ENCODE measurements at places on chromosomes 12 and 14. TPM values are rescaled to one million over a fixed set of nuclear protein-coding genes. Genes with fewer than 3 reads are reported as not detected.

GRCh38 chr12:6493497-6494257, at the start of gene NCAPD2:
TSS of gene NCAPD2 (plus strand) at chr12:6494102. CDS start at chr12:6495099, 997 bp downstream.
- peaks cover 38% of the 10 kb centered on the region for H3K36me3 ChIP-seq
- H3K27me3 ChIP-seq, result no peaks in the 10 kb centered on the region
- H3K4me1 ChIP-seq, result peaks cover 24% of the 10 kb centered on the region
- DNase-seq, result peak; percentile 93
- peak within 1 kb of the TSS; percentile 87 for H3K4me3 ChIP-seq

DNA sequence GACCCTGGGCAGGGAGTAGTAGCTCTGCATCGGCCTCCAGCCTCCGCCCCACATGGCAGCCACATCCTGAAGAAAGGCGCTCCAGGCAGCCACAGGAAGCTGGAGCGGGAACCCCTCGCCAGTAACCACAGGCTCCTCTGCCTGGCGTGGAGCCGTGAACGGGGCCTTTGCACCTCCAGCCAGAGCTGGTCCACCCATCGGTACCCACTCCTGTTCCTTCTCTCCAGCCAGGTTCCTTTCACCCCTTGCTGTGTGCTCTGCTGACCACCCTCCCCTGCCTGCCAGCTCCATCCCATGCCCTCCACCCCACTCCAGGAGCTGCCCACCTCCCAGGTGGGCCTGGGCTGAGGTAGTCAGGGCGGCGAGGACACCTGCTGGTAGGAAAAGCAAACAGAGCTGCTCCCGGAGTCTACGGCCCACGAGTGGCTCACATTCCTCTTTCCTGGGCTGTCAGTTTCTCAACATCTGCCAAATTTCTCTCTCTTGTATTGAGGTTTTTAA, 2.7 kb downstream of the TGFB3 start:
- no peak for DNase-seq
- H3K36me3 ChIP-seq, result no peaks in the 10 kb centered on the region
- peaks cover 27% of the 10 kb centered on the region for H3K4me1 ChIP-seq

DNA sequence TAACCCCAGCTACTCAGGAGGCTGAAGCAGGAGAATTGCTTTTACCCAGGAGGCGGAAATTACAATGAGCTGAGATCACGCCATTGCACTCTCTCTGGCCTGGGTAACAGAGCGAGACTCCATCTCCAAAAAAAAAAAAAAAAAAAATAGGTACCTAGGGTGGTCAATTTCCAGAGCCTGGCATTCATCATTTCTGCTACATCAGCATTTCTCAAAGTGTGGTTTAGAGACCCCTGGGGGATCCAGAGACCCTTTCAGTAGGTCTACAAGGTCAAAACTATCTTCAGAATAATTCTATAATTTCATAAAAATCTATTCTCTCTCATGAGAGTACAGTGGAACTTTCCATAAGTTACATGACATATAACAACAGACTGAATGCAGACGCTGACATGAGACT, 19.9 kb downstream of the CERS5 start:
- H3K27ac ChIP-seq, result no peak overlapping the region
- no peaks in the 10 kb centered on the region for H3K27me3 ChIP-seq
- no peak for DNase-seq
- no peak overlapping the region for H3K4me3 ChIP-seq

The ENDOU gene
- total RNA-seq, result 0.39 TPM

The SIX6 gene
- total RNA-seq, result not detected

- H3K27ac ChIP-seq, result no peak overlapping the region
- peaks cover 14% of the 10 kb centered on the region for H3K4me1 ChIP-seq
- peaks cover 23% of the 10 kb centered on the region for H3K27me3 ChIP-seq
- H3K4me3 ChIP-seq, result no peak overlapping the region
- H3K36me3 ChIP-seq, result no peaks in the 10 kb centered on the region
- no peak for DNase-seq
Measured at GRCh38 chr12:49970658-49971057, 2.1 kb upstream of the AQP6 start.

DNA sequence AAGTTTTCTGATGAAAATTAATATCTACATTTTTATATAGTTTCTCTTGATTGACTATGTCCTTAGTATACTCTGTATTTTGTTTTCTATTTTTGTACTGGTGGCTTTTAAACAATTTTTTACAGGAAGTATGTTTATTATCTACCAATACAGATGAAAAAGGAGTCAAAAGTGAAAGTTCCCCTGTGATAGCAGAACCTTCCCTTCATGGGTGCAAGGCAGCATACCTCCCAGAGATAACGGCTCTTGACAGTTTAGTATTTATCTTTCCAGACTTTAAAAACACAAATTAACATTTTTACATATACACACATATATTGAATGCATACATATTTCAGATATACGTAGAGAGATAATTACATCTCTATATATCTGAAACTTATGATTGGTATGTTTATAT, 17.1 kb upstream of the FAM234B start:
- H3K4me3 ChIP-seq, result no peak overlapping the region
- H3K27ac ChIP-seq, result no peak overlapping the region
- H3K4me1 ChIP-seq, result no peaks in the 10 kb centered on the region

GRCh38 chr12:121295116-121295745, 1.3 kb downstream of the CAMKK2 start:
- peak overlapping the region; percentile 95 for H3K4me3 ChIP-seq
- H3K4me1 ChIP-seq, result peaks cover 6% of the 10 kb centered on the region
- H3K27me3 ChIP-seq, result no peaks in the 10 kb centered on the region
- no peak for DNase-seq
- no peaks in the 10 kb centered on the region for H3K36me3 ChIP-seq
- H3K27ac ChIP-seq, result no peak overlapping the region

DNA sequence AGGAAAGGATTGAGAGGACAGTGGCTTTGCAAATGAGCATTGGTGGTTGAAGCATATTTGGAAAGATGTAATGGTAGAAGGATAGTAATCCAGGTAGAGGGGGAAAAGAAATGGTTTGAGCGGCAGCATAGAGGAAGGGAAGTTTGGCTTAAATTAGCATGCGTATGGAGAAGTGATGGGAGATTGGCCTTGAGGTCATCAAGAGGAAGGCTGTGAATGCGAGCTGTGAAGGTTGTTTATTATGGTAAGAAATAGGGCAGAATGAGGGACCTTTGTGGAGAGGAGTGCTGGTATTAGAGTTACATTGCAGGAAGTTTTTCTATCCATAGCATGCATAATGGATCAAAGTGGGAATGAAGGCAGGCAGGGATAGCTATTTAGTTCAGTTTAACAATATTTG, 162.1 kb downstream of the TMTC2 start:
- no peaks in the 10 kb centered on the region for H3K27me3 ChIP-seq
- no peak overlapping the region for H3K27ac ChIP-seq
- no peaks in the 10 kb centered on the region for H3K36me3 ChIP-seq

The GALNT16 gene
- total RNA-seq, result 16.3 TPM

GRCh38 chr14:36516719-36517241, 3.3 kb downstream of the NKX2-1 start:
- no peaks in the 10 kb centered on the region for H3K36me3 ChIP-seq
- DNase-seq, result no peak
- no peaks in the 10 kb centered on the region for H3K4me1 ChIP-seq
- H3K27me3 ChIP-seq, result 0 out of 2 replicates have a peak, but pooled peaks cover 2% of the 10 kb centered on the region
- no peak overlapping the region for H3K27ac ChIP-seq
- H3K4me3 ChIP-seq, result no peak overlapping the region

- no peaks in the 10 kb centered on the region for H3K36me3 ChIP-seq
- H3K27ac ChIP-seq, result peak overlapping the region; percentile 96
- DNase-seq, result peak; percentile 59
Measured at GRCh38 chr12:124636138-124636978, 68.9 kb upstream of the NCOR2 start.

The KCNK10 gene
- total RNA-seq, result not detected

DNA sequence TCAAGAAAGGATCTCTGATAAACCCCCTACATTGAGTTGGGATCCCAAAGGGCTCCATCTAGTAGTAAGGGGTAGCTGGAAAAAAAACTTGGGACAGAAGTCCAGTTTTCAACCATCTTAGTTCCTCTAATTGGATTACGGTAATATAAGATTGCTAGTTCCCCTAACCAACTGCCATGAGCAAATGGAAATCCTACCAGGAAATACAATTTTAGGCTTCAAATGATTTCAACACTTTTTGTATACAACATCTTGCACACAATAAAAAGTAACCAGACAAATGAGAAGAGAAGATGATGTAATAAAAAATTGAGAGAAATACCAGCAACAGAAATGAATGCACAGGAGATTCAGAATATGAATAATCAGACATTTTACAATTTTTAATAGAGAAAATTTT, 73.0 kb downstream of the TSHR start:
- H3K36me3 ChIP-seq, result no peaks in the 10 kb centered on the region
- no peak overlapping the region for H3K27ac ChIP-seq
- no peaks in the 10 kb centered on the region for H3K27me3 ChIP-seq
- H3K4me3 ChIP-seq, result no peak overlapping the region

GRCh38 chr12:124655048-124655697, 87.8 kb upstream of the NCOR2 start:
- H3K4me1 ChIP-seq, result no peaks in the 10 kb centered on the region
- H3K4me3 ChIP-seq, result no peak overlapping the region
- no peak overlapping the region for H3K27ac ChIP-seq
- no peak for DNase-seq
- no peaks in the 10 kb centered on the region for H3K27me3 ChIP-seq

- no peaks in the 10 kb centered on the region for H3K36me3 ChIP-seq
- no peak within 1 kb of the TSS for H3K27ac ChIP-seq
- no peak within 1 kb of the TSS for H3K4me3 ChIP-seq
- no peaks in the 10 kb centered on the region for H3K4me1 ChIP-seq
- peak; percentile 14 for DNase-seq
- H3K27me3 ChIP-seq, result no peaks in the 10 kb centered on the region
Measured at GRCh38 chr12:46825591-46826414, at the start of gene SLC38A4. TSS of gene SLC38A4 (minus strand) at chr12:46825997. CDS start at chr12:46793071, 32,926 bp downstream.

DNA sequence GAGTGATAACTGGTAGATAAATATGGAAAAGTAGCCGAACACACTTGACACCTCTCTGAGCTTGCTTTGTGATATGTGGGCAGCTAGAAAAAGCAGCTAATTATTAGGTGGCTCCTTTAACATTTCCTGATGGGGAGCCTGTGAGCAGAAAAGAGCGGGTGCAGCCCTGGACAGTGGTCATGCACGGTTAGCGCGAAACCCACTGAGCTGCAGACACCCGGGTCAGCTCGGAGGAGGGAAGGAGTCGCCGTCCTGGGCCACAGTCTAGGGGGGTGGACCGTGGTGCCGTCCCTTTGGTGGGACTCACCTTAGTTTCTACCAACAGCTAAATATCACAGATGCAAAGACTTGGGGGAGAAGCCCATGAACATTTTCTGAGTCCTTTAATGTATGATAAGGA, 6.6 kb downstream of the COA8 start:
- H3K36me3 ChIP-seq, result peaks cover 16% of the 10 kb centered on the region
- H3K27me3 ChIP-seq, result no peaks in the 10 kb centered on the region
- no peak overlapping the region for H3K27ac ChIP-seq
- H3K4me3 ChIP-seq, result no peak overlapping the region
- peaks cover 9% of the 10 kb centered on the region for H3K4me1 ChIP-seq

- no peak overlapping the region for H3K4me3 ChIP-seq
- H3K27me3 ChIP-seq, result 0 out of 2 replicates have a peak, but pooled peaks cover 4% of the 10 kb centered on the region
- no peak for DNase-seq
- H3K36me3 ChIP-seq, result no peaks in the 10 kb centered on the region
- H3K4me1 ChIP-seq, result no peaks in the 10 kb centered on the region
Measured at GRCh38 chr12:65100140-65100539, 21.0 kb downstream of the WIF1 start.

The GZMB gene
- total RNA-seq, result not detected

DNA sequence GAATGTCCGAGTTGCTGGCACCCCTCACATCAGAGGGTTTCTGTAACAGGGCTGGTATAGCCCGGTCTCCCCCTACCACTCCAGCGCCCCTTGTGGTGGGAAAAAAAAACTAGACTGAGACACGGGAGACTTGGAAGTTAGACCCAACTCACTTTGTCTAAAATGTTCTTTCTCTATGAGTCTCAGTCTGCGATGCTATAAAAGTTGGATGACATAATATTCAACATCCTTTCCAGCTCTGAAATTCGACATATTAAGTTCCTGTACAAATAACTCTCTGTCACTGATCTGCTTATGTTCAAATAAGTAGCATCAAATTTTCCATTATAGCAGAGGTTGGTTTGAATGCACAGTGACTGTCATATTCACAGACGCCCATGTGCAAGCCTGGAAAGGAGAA, 25.7 kb upstream of the TC2N start:
- no peaks in the 10 kb centered on the region for H3K27me3 ChIP-seq
- no peaks in the 10 kb centered on the region for H3K36me3 ChIP-seq
- no peak for DNase-seq
- H3K27ac ChIP-seq, result no peak overlapping the region
- no peaks in the 10 kb centered on the region for H3K4me1 ChIP-seq
- H3K4me3 ChIP-seq, result no peak overlapping the region

The HVCN1 gene
- total RNA-seq, result 3.4 TPM

- peaks cover 16% of the 10 kb centered on the region for H3K4me1 ChIP-seq
- DNase-seq, result no peak
- H3K27ac ChIP-seq, result no peak overlapping the region
- no peaks in the 10 kb centered on the region for H3K27me3 ChIP-seq
- no peaks in the 10 kb centered on the region for H3K36me3 ChIP-seq
Measured at GRCh38 chr12:31205054-31205453, 120.9 kb downstream of the SINHCAF start.

DNA sequence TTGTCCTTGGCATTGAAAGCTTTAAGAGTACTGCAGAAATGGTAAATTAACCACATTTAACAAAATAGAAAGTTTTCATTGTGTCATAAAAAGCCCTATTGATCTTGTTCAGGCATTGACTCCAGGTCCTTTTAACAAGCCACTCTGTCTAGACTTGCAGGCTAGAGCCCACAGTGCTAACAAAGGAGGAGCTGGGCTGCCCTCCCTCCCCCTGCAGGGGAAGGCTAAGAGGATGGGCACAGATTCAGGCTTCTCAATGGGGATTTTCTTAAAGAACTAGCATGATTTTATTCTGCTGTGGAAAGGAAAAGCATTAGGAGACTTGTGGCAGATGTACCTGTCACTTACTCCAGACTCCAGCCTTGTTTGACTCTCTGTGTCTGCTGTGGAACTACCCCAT, 463.6 kb downstream of the NRXN3 start:
- H3K27me3 ChIP-seq, result peaks cover 8% of the 10 kb centered on the region
- H3K27ac ChIP-seq, result no peak overlapping the region

The GPD1 gene
- 0.24 TPM for total RNA-seq

The TMEM30B gene
- 19.6 TPM for total RNA-seq

The CCDC175 gene
- not detected for total RNA-seq

The TSHR gene
- total RNA-seq, result not detected

GRCh38 chr12:21773263-21773741, 1.2 kb downstream of the KCNJ8 start:
- H3K4me1 ChIP-seq, result no peaks in the 10 kb centered on the region
- H3K4me3 ChIP-seq, result no peak overlapping the region
- DNase-seq, result no peak

DNA sequence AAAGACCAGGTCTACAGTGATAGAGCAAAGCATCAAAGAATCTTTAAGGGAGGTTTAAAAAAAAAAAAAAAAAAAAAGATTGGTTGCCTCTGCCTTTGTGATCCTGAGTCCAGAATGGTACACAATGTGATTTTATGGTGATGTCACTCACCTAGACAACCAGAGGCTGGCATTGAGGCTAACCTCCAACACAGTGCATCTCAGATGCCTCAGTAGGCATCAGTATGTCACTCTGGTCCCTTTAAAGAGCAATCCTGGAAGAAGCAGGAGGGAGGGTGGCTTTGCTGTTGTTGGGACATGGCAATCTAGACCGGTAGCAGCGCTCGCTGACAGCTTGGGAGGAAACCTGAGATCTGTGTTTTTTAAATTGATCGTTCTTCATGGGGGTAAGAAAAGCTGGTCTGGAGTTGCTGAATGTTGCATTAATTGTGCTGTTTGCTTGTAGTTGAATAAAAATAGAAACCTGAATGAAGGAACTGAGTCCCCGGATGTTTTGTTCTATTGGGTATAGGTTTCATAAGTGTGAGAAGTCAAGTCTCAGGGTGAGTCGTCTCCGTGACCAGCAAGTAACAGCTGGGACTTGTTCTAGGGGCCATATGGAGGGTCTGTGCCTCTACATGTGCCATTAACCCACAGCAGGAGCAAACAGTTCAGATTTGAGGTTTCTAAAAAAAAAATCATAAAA, 9.3 kb downstream of the PEBP1 start:
- H3K27ac ChIP-seq, result no peak overlapping the region
- DNase-seq, result no peak
- no peaks in the 10 kb centered on the region for H3K4me1 ChIP-seq
- H3K27me3 ChIP-seq, result no peaks in the 10 kb centered on the region

Measured in PC-9 (cell line).